Activated T-cell treated with anti-CD3 and anti-CD28 coated beads, Interleukin-2, amount 50 U/mL, for 72 hours (primary cell): ENCODE measurements at places on chromosomes 2 and 18. TPM values are rescaled to one million over a fixed set of nuclear protein-coding genes. Genes with fewer than 3 reads are reported as not detected.

DNA sequence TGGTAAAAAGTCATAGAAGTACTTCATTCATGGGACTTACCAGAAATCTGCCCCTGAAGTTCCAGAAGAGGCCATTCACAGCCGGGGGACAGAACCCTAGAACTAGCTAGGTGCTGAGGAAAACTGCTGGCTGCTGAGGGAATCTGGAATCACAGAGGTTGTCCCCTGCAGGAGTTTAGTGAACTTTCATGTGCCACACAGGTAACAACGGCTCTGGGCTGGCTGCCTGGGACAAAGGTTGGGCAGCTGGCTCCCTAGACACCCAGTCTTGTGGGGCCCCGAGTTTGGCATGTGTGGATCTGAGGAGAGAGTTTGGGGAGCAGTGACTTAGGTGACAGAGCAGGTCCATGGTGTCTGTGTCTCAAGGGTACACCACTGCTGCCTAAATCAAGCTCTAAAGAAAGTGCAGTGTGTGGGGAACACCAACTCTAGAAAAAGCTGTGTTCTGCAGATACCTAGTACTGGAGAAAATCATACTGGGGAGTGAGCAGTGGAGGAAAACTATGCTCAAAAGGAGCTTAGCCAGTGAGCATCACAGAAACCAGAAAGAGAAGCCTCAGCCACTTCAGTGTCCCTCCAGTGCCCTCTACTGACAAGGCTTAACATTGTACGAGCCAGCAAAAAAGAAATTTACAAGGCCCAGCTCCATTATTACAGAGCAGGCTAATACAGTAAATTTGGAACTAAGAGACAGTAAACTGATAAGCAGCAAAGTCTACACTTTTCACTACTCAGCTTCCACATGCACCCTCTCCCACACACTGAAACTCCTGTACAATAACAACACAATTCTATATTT lies 15.2 kb downstream of the GALNT3 start:
- DNase-seq, result no peak
- H3K36me3 ChIP-seq, result peaks cover 2% of the 10 kb centered on the region
- peaks cover 12% of the 10 kb centered on the region for H3K4me1 ChIP-seq
- no peaks in the 10 kb centered on the region for H3K27me3 ChIP-seq

GRCh38 chr2:69208023-69208595 lies 178.9 kb downstream of the GFPT1 start:
- H3K27me3 ChIP-seq, result peaks cover 16% of the 10 kb centered on the region
- no peaks in the 10 kb centered on the region for H3K4me1 ChIP-seq
- no peak for DNase-seq
- H3K36me3 ChIP-seq, result no peaks in the 10 kb centered on the region
- no peak overlapping the region for H3K4me3 ChIP-seq
- no peak overlapping the region for H3K27ac ChIP-seq

DNA sequence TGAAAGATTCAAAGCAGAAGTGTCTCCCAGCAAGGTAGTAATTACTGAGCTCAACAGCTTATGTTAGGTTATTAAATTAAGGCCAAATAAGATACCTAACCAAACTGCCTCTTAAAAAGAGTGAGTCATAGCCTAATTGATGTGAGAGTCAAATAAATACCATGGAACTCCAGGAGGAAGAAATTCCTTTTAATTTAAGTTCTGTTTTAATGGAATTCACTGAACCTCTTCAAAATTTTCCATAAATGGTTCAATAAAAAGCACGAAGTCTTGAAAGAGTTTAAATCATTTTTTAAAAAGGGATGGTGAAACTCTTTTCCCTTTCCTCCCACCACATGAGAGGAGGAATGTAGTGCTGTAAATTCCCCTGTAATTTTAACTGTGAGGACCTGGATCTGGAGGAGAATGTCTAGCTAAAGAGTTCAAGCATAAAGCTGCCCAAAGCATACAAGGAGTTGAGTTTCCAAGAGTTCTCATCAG lies 180.8 kb upstream of the MMADHC start:
- no peak overlapping the region for H3K27ac ChIP-seq
- H3K4me3 ChIP-seq, result no peak overlapping the region
- H3K36me3 ChIP-seq, result no peaks in the 10 kb centered on the region
- no peak for DNase-seq

GRCh38 chr2:205882806-205883425 lies 200.6 kb downstream of the NRP2 start:
- no peak overlapping the region for H3K27ac ChIP-seq
- H3K36me3 ChIP-seq, result no peaks in the 10 kb centered on the region
- H3K4me3 ChIP-seq, result no peak overlapping the region
- peaks cover 30% of the 10 kb centered on the region for H3K27me3 ChIP-seq
- DNase-seq, result no peak
- no peaks in the 10 kb centered on the region for H3K4me1 ChIP-seq

- H3K27ac ChIP-seq, result no peak overlapping the region
- H3K4me1 ChIP-seq, result no peaks in the 10 kb centered on the region
- H3K4me3 ChIP-seq, result no peak overlapping the region
- peaks cover 14% of the 10 kb centered on the region for H3K27me3 ChIP-seq
These were observed 296.7 kb downstream of the PIEZO2 start for GRCh38 chr18:10852385-10853303.

DNA sequence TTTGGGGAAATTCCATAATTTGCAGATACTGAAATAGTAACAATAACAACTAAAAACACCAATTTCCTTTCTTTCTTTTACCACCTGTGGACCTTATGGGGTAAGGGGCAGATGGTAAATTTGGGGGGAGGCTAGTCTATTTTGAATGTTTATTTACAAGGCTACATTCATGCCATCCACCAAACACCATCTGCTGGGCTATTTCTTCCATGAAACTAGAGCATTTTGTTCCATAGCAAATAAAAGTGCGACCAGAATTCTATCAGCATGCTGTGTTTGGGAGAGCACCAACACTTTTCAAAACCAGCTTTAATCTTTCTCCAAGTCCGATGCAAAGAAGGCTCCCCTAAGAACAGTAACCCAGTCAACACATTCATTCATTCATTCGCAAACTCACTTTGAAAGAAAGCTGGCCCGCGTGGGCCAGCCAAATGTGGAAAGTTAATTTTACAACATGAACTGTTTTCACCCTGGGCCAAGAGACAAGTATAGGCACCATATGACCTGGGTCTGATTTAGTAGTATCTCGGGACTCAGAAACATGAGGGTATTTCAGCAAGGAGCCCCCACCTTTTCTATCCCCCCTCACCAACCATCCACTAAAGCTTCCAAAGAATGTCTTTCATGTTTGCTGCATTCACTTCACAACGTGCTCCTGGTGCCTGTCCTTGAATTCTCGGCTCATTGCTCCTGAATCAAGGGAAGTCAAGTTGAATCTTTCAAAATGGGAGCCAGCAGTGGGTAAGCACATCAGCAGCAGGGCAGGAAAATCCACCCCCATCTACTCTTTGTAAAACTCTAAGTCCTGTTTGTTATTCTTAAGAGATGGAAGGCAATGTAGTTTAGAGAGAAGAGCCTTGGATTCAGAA lies 210.6 kb downstream of the C1D start:
- no peaks in the 10 kb centered on the region for H3K4me1 ChIP-seq
- no peaks in the 10 kb centered on the region for H3K36me3 ChIP-seq
- H3K4me3 ChIP-seq, result no peak overlapping the region
- peaks cover 8% of the 10 kb centered on the region for H3K27me3 ChIP-seq
- DNase-seq, result no peak

DNA sequence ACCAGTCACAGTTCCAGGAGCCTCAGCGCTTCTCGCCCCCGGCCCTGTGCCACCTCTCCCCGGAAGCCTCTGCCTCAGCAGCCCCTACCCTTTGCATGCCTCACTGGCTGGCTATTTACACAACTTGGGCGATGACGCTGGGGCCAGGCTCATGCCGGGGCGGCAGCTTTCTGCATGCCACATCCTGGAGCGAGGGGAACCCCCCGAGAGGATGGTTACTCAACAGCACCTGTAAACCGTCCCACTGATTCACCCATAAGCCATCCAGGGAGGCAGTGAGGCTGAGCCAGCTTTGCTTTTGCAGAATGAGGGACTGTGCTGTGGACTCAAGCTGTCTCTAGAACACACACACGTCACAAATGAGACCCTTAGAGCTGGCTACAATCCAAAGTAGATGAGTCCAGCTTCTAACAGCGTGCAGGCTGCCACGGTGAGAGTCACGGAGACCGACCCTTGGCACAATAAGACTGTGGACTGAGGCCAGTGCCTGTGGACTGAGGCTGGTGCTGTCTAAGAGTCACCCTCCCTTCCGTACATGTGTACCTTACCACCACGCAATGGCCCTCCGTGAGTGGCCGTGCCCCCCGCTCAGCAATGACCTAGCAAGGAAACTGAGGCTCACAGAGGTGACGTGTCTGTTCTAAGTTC lies 45.6 kb upstream of the ODC1 start:
- H3K4me1 ChIP-seq, result peaks cover 19% of the 10 kb centered on the region
- peaks cover 17% of the 10 kb centered on the region for H3K27me3 ChIP-seq
- H3K27ac ChIP-seq, result peak overlapping the region; percentile 13

DNA sequence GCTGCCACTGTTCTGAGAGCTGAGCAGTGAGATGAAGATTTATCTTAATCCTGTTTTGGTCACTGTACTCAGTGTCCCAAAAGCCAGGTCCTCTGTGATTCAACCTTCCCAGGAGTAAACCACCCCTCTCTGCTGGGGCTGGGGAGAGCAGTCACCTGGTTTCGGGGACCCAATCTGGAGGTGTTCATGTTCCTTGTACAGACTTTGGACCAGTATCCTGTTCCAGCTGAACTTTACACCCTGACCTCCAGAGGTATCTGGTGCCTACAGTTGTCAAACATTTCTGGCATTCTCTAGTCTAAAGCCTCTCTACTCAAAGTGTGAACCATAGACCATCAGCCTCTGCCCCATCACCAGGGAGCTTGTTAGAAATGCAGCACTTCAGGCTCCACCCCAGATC lies 22.1 kb downstream of the CERS6 start:
- peaks cover 52% of the 10 kb centered on the region for H3K4me1 ChIP-seq
- no peaks in the 10 kb centered on the region for H3K27me3 ChIP-seq
- no peak overlapping the region for H3K4me3 ChIP-seq
- no peak for DNase-seq

GRCh38 chr2:127612111-127612822 lies 33.7 kb upstream of the GPR17 start:
- H3K27me3 ChIP-seq, result peaks cover 11% of the 10 kb centered on the region
- H3K4me3 ChIP-seq, result no peak overlapping the region
- DNase-seq, result no peak

DNA sequence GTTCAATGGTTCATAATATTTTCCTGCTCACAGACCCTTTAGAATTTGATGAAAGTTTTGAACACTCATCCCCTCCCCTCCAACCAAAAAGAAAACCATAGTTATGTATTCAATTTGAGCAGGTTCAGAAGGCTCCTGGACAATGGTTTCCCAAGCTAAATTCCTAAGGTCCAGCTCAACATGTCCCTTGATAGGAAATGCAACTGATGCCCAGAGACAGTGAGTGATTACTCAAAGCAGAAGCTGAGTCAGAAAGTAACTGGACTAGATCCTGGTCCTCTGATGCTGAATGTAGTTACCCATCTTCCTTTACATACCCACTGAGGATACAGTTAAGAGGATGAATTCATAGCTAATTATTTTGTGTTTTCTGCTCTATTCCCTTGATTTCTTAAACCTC lies 218.9 kb upstream of the NCKAP5 start:
- H3K4me3 ChIP-seq, result no peak overlapping the region
- peaks cover 10% of the 10 kb centered on the region for H3K27me3 ChIP-seq
- H3K27ac ChIP-seq, result no peak overlapping the region
- no peaks in the 10 kb centered on the region for H3K36me3 ChIP-seq
- DNase-seq, result no peak

- peaks cover 2% of the 10 kb centered on the region for H3K36me3 ChIP-seq
- H3K27ac ChIP-seq, result peak overlapping the region; percentile 90
- H3K4me3 ChIP-seq, result peak overlapping the region; percentile 52
- no peak for DNase-seq
- H3K4me1 ChIP-seq, result peaks cover 49% of the 10 kb centered on the region
These were observed 81.1 kb upstream of the SLC39A10 start for GRCh38 chr2:195575879-195576401.

GRCh38 chr2:95059656-95060370 lies 34.3 kb downstream of the MAL start:
- H3K27ac ChIP-seq, result no peak overlapping the region
- no peaks in the 10 kb centered on the region for H3K36me3 ChIP-seq
- no peak overlapping the region for H3K4me3 ChIP-seq
- no peaks in the 10 kb centered on the region for H3K27me3 ChIP-seq
- peaks cover 58% of the 10 kb centered on the region for H3K4me1 ChIP-seq
- no peak for DNase-seq

- H3K4me3 ChIP-seq, result no peak overlapping the region
- H3K36me3 ChIP-seq, result peaks cover 3% of the 10 kb centered on the region
These were observed 42.3 kb downstream of the TTC21B start for GRCh38 chr2:165911231-165911630.

- H3K36me3 ChIP-seq, result peaks cover 33% of the 10 kb centered on the region
- no peak for DNase-seq
- H3K4me3 ChIP-seq, result peak overlapping the region; percentile 49
- H3K4me1 ChIP-seq, result peaks cover 17% of the 10 kb centered on the region
- no peaks in the 10 kb centered on the region for H3K27me3 ChIP-seq
These were observed 25.6 kb downstream of the BCL2 start for GRCh38 chr18:63293935-63294334.

PDE1A gene
- not detected for total RNA-seq

OTOF gene
- 4.7 TPM for total RNA-seq

LCT gene
- total RNA-seq, result 0.19 TPM

UGT1A8 gene
- total RNA-seq, result not detected

GCKR gene
- not detected for total RNA-seq

REG3A gene
- not detected for total RNA-seq

VIL1 gene
- not detected for total RNA-seq

LINC00305 gene
- not detected for total RNA-seq
